Non-pigmented ciliary epithelial cell (primary cell): ENCODE measurements at places on chromosomes 1 and 21.

- no peak for DNase-seq
These were observed 8.9 kb upstream of the INAVA start for GRCh38 chr1:200885623-200886402.

DNA sequence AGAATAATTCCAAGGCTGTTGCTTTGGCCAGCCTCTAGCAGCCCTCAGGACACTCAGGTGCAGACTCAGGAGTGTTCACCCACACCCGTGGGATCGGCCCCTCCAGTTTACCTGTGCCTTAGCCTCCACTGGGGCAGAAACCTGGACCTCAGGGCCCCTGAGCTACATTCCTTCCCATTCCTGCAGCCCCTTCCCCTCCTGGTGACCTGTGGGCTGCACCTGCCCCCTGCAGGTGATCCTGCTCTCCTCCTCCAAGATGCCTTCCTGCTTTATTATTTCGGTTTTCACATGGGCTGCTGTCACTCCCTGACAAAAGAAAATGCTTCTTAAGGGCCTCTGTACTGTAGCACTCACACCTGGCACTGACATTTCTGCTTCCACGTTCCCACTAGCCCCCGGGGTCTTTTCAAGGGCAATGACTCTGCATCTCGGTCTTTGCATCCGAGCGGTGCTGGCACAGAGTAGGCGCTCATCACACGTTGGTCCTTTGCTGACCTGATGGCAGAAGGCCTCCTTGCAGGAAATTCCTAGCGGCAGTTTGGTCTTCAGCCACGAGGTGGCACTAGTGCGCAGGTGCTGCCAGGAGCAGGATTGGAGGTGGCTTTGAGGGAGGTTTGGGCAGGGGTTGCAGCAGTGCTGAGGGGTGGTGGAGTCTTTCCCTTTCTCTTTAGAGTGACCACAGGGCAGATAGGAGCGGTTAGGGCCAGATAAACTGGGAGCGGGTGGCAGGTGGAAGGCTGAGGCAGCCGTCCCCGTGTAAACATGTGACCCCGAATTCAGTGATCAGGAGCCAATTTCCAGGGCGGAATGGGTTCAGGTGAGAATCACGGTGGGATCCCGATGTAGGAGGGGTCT is 25.3 kb upstream of the ETV3 start:
- DNase-seq, result no peak

GRCh38 chr1:204301171-204301957 is 58.4 kb downstream of the PLEKHA6 start:
- DNase-seq, result no peak

- no peak for DNase-seq
These were observed 148.7 kb upstream of the NR5A2 start for GRCh38 chr1:199878823-199879222.

DNA sequence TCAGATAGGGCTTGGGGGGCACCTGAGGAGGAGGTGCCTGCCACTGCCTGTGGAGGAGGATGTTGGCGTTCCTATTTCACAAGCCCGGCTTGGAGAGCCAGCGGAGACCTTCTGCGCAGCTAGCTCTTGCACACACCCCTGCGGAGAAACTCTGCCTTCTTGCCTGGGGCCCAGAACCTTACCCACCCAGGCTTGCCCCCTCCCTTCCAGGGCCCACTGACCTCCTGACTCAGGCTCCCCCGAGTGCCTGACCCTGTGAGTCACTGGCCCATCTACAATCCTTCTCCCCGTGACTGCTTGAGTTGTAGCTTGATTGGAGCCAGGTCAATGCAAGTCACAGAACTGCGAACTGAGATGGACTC is 3.4 kb downstream of the HES2 start:
- no peak for DNase-seq

DNA sequence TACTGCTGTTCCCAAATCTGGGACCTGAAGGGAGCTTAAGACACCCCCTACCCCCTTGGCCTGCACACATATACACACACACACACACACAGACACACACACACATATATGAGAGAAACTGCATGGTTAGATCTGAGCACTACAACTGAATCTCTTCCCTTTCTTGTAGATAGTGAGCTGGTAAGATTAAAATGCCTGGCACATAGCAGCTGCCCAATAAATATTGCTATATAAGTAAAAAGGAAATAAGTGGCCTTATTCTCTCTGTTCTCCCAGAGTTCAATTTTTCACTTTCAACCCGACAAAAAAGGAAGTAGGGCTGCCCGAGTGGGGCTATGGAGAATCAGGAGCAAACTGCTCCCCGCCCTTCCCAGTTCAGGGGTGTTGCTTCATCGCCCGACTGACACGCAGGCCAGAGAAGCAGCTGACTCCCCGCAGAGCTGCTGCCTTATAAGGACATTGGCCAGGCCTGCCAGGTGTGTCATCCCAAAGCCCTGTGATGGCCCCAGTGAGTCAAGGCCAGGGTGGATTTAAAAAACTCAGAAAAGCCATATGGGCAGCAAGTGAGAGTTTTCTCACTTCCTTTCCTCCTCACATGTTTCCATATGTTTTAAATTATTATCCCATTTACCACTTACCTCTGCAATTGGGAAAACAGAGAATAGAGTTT is 106.5 kb upstream of the SLC44A3 start:
- DNase-seq, result peak; percentile 89
